ENCODE measurements at places on chromosomes 3 and 15.

- no peak for DNase-seq
Measured at GRCh38 chr3:143668924-143669790, 179.1 kb downstream of the SLC9A9 start.

DNA sequence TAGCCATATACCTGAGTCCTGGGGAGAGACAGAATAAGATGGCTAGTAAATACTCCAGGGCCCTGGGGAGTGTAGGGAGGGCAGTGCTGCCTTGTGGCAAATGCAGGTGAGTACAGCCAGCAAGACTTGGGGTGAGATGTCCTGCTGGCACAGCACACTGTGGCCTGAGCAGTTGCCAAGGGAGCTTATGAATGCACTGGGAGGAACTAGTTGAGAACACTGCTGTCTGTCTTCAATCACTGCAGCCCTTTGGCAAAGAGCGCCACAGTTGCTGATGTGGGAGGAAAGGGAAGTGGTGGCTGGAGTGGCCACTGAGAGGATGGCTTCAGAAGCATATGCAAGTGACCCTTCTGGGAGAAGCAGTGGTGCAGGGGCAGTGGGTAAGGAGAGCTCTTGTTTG is 264.6 kb downstream of the RORA start:
- no peak for DNase-seq

DNA sequence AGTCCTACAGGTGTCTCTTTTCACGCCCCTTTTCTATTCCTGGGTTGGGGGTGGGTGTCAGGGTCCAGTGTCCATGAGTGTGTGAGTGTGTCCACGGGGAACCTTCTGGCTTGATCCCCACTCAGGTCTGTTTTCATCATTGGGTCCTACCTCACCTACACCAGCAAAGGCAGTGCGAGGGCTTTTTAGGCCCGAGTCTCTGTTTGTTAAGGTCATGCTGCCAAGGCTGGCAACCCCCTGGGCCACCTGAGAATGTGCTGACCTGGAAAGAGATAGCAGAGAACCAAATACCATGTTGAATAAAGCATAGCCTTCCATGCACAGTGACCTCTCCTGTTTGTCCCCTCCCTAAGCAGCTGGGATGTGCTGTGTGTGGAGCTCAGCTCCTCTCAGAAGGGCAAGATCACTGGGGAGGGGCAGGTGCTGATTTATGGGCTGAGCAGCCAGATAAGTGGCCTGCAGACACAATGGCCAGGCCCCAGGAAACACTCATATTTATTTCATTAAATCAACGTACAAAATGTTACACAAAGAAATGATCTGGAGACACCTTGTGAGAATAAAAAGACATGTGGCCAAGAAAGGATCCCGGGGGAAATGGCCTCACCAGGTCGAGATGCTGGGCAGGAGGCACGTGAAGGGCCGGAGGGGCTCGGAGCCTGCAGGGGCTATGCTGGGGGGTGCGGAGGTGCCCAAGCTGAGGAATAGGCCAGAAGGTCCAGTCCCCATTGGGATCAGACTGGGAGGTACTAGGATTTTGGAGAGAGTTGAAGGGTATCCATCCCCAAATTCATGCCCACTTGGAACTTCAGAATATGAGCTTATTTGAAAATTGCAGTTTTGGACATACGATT is 36.1 kb downstream of the RAB6B start:
- peak; percentile 22 for DNase-seq

GRCh38 chr3:64773137-64773536 is 85.3 kb upstream of the ADAMTS9 start:
- DNase-seq = no peak

DNA sequence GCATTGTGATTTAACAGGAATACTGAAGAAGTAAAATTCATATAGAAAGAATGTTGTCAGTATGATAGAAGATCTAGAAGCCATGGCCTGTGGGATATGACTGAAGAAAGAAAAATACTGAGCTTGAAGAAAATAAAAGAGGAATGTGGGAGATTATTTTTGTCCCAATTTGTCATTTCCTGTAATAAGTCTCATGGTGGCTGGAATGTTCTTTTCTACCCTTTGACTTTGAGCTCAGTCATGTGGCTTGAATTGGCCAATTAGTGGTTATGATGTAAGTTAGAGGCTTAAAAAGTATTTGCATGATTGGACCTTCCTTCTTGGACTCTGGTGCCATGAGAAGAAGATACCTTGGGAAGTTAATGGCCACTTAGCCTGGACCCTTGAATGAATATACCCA is 14.1 kb downstream of the APH1B start:
- DNase-seq = no peak

- DNase-seq = no peak
Measured at GRCh38 chr3:191143224-191143623, 55.8 kb upstream of the OSTN start.

DNA sequence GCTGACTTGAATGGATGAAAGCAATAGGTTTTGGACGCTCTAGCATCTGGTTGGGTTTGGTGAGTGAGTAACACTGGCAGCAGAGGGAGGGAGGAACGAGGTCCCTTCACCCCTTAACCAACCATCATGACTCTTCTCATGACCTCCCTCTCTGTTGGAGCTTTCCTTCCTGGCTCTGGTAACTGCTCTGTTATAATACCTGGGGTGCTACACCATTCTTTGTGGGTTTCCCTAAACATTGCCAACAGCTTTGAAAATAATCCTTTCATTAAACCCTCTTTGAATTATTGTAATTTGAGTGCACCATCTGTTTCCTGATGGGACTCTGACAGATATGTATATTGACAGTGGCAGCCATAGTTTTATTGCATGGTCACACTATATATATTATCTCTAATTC is 146.2 kb upstream of the PTPRG start:
- peak; percentile 63 for DNase-seq

DNA sequence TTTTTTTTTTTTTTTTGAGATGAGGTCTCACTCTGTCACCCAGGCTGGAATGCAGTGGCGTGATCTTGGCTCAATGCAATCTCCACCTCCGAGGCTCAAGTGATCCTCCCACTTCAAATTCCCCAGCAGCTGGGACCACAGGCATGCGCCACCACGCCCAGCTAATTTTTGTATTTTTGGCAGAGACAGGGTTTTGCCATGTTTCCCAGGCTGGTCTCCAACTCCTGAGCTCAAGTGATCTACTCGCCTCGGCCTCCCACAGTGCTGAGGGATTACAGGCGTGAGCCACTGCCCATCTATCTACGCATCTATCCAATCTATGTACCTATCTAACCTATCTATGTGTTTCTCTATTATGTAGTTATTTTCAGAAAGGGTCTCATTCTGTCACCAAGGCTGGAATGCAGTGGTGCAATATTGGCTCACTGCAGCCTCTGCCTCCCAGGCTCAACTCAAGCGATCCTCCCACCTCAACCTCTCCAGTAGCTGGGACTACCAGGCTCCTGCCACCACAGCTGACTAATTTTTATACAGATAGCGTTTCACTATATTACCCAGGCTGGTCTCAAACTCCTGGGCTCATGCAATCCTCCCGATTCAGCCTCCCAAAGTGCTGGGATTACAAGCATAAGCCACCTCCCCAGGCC is 20.2 kb upstream of the GPX1 start:
- DNase-seq = no peak

Measured in NCI-H146 (cell line).